ENCODE measurements at places on chromosomes 1 and 21.

DNA sequence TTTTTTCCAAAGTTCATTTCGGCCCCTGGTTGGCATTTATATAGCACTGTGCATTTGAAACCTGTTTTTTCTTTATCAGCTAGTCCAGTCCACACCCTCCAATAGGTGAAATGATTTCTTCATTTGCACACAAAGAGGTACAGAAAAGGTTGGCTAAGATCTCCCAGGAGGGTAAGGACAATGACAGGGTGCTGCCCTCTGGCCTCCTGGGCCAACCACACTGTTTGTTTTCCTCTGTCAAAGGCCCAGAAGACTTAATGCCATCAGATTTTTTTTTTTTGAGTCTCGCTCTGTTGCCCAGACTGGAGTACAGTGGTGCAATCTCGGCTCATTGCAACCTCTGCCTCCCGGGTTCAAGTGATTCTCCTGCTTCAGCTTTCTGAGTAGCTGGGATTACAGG is 70.1 kb upstream of the EFHD2 start:
- no peak for DNase-seq

GRCh38 chr1:247415423-247416361 is at the start of gene NLRP3:
Gene NLRP3, plus strand, starts transcription at chr1:247416173. Its CDS starts 2,628 bp downstream, at chr1:247418801.
- DNase-seq, result no peak

DNA sequence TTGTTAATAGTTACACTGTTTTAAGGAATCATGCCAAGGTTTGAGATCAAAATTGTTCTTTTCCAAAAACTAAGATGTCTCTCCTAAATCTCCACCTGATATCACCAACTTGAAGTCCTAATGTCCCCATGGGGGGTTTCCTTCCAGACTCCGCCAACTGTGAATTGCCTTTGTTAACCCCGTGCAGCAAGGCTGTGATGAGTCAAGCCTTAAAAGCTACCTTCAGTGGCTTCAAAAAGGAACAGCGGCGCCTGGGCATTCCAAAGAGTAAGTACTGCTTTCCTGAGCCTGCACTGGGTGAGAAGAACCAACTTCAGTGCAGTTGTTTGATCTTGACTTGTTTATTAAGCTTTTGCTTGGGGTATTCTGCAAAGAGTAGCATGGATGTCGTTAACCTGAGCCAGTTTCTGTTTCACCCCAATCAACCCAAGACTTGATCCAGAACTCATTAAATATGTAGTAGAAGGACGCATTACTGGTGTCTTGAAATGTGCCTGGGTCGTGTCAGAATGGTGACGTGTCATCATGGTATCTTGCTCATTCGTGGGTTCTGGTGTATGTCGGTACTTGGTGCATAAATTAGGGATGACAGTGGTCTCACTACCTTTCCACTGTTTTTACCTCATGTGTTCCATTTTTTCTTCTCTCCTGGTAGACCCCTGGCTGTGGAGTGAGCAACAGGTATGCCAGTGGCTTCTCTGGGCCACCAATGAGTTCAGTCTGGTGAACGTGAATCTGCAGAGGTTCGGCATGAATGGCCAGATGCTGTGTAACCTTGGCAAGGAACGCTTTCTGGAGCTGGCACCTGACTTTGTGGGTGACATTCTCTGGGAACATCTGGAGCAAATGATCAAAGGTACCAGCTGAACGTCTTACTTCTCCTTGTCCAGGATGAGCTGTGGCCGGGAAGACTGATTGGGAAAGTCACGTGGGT is 8.7 kb downstream of the ETS2 start:
- peak; percentile 79 for DNase-seq

DNA sequence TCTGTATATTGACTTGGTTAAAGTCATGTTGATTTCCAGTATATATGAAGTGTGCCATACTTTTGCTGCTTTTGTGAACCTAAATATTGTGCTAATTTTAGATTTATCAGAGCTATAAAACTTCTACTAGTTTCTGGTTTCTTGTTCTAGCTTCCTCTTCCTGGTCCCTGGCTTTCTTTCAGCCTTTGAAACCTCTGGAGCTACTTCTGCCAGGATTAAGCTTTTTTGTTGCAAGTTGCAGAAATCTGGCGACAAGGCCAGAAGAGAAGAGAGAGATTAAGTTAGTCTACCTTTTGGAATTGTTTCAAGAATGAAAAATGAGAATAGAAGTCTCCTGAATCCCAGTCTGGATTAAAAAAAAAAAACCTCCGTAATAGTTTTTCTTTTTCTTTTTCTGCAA is 13.5 kb downstream of the RNF2 start:
- DNase-seq, result no peak

DNA sequence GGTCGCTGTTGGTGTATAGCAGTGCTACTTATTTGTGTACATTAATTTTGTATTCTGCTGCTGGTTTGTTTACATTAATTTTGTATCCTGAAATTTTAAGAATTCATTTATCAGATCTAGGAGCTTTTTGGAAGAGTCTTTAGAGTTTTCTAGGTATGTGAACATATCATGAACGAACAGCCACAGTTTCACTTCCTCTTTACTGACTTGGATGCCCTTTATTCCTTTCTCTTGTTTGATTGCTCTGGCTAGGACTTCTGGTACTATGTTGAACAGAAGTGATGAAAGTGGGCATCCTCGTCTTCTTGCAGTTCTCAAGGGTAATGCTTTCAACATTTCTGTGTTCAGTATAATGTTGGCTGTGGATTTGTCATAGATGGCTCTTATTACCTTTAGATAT is 1757.9 kb downstream of the BRINP3 start:
- DNase-seq, result no peak

DNA sequence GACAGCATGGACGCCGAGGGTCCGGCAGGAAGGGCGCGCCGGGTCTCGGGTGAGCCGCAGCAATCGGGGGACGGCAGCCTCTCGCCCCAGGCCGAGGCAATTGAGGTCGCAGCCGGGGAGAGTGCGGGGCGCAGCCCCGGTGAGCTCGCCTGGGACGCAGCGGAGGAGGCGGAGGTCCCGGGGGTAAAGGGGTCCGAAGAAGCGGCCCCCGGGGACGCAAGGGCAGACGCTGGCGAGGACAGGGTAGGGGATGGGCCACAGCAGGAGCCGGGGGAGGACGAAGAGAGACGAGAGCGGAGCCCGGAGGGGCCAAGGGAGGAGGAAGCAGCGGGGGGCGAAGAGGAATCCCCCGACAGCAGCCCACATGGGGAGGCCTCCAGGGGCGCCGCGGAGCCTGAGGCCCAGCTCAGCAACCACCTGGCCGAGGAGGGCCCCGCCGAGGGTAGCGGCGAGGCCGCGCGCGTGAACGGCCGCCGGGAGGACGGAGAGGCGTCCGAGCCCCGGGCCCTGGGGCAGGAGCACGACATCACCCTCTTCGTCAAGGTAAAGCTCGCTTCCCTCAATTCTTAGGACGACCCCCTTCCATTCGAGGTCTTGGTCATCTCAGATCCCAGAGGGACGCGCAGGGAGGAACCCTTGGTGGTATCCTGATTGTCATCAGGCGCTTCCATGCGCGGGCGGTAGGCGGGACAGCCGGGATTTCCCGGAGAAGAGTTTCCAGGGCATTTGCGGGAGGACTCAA is 1.6 kb downstream of the CLIC6 start:
- DNase-seq, result no peak

- DNase-seq, result no peak
These were observed 36.0 kb upstream of the KIF26B start for GRCh38 chr1:245118806-245119205.

GRCh38 chr1:47840393-47841190 is 156.6 kb downstream of the TRABD2B start:
- DNase-seq, result no peak

DNA sequence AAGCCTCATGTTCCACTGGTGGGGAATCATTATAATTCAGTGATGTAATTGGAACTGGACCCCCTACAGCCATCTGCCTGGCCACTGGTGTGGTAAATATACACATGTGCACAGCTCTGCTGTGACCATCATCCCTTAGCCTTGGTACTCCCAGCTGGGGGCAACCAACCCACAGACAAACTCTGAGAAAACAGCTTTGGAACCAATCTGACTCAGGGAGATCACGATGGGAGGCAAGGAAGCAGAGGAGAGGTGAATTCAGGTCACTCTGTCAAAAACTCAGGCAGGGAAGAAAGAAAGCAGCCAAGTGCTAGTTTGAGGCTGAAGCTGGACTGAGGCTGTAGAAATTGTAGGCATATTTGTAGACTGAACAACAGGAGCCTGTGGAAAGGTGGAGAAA is 197.8 kb upstream of the GALNT2 start:
- no peak for DNase-seq

- DNase-seq, result no peak
These were observed 294.4 kb upstream of the NR5A2 start for GRCh38 chr1:199733125-199733524.

DNA sequence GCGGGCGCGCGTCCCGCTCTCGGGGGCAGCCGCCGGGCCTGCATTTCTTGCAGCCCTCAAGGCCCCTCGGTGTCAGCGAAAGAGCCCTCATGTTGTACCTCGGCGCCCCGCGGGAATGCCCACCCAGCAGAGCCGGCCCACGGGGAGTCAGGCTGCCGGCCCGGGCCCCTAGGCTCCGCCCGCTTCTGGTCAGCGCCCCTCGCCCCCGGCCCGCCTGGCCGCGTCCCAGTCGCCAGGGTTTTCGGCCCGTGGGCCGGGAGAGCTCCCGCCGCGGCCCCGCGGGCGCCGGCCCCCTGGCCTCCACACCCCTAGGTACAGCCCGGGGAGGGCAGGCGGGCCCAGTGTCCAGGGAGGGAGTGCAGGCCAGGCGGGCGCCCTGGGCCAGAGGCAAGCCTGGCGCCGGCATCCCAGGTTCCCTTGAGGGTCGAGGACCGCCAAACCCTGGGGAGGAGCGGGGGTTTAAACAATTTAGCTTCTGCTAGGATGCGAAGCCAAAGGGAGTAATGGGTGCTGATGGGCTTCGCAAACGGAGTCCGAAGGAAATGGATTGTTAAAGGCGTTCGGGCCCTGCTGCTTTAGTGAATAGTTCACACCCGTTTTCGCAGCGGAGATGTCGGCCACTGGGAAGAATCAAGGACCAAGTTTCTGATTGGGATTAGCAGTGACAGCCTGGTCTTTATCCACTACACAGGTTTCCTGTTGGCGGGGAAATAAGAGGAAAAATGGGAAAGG is 486 bp upstream of the KCNA3 start:
- no peak for DNase-seq

- DNase-seq, result no peak
These were observed 585.5 kb downstream of the AJAP1 start for GRCh38 chr1:5239911-5240310.

GRCh38 chr1:228410015-228410414 is 3.4 kb upstream of the TRIM11 start:
- no peak for DNase-seq

DNA sequence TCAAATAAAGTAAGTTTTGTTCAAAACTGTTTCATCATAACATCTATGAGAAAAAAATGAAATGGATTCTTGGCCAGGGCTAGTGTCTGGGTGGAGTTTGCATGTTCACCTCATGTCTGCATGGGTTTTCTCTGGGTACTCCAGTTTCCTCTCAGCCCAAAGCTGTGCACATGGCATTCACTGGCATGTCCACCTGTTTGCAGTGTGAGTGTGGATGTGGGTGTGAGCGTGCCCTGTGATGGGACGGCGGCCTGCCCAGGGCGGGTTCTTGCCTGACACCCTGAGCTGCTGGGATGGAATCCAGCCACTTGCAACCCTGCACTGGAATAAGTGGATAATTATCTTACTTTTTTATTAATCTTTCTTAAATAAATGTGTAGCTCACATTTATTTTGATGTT is 185.5 kb downstream of the RYR2 start:
- DNase-seq, result no peak

DNA sequence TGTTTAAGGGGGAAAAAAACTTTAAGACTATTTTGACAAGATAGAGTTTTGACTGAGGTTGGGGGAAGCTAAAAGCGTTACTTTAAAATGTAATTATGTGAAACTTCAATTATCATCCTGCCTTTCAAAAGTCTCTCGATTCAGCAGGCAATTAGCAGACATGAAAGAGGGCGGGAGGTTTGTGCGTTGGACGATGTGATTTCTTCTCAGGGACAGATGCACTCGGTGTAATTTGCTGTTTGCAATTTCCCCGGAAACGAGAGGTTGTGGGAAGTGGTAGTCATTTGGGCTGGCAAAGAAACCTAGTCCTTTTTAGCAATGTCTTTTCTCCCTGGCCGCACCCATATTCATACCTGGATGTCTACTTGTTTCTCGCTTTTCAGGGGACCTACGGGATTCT is 27.1 kb downstream of the KAZN start:
- DNase-seq, result no peak

DNA sequence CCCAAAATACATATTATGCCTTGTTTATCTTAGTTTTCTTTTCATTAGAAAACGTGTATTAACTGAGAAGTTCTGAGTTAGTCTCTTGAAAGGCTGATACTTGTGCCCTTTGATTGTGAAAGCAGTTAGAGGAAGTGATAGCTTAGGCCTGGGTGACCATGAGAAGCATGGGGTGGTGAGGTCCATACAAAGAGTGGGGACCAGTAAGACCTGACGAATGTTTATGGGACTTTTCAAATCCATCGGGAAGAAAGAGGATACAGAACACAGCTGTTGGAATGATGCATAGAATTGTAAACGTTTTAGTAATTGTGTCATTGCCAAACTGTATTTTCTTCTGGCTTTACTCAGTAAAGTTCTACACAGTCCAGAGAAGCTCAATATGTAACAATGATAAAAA is 259.8 kb downstream of the LMO4 start:
- DNase-seq, result no peak

DNA sequence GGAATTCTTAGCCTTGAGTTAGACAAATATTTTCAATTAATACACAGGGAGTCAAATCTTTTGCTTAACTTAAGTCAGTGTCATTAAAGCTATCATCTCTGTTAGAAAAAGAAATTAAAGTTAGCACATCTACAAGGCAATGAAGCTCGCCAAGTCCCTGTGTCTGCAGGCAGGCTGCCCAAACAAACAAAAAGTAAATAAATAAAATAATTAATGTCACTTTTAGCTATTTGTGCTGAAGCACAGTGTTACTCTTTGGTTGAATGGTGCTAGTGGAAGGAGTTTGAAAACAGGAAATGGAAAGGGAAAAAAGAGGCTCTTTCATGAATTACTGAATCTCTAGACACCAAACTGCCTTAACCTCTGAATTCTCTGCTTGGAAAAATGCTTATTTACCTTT is 37.1 kb upstream of the COL11A1 start:
- DNase-seq, result no peak

GRCh38 chr1:112527266-112528010 is 18.7 kb downstream of the WNT2B start:
- no peak for DNase-seq

GRCh38 chr1:178500091-178500770 is 3.5 kb upstream of the CLEC20A start:
- no peak for DNase-seq

- DNase-seq, result no peak
These were observed 17.2 kb downstream of the CASP9 start for GRCh38 chr1:15506831-15507230.

GRCh38 chr1:58094221-58094620 is 452.3 kb downstream of the OMA1 start:
- DNase-seq, result no peak

GRCh38 chr1:152179566-152179965 is 20.5 kb upstream of the RPTN start:
- no peak for DNase-seq

Data from SK-N-DZ (cell line).